ENCODE measurements at places on chromosomes 3 and 15.

DNA sequence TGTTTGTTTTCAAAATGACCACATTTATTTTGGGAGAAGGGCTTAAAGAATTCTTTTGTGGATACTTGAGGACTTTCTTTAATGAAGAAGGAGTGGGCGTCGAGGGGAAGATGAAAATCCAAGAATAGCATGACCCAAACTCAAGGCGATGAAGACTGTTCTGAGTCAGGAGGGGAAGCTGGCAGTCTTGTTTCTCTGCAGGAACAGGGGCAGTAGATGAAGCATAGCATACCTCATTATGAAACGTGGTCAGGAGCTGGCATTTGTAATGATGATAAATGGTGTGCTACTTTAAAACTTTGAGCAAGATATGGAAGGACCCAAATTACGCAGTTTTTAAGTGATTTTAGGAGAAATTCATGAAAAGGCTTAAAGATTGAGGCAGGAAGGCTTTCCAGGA, 549.0 kb downstream of the IGSF11 start:
- DNase-seq = no peak

DNA sequence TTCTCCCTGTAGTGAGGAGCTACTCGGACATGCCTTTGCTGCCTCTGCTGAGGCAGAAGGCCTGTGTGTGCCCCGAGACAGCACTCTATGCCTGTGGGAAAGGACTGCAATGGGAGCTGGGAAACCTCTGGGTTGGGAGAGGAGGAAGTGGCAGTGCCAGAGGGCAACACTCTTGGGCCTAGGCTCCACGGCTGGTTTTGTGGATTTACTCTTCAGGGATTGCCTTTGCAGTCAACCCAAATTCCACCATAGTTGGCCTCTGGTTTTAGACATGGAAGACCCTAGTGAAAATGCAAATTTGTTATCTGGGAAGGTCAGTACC, 46.8 kb downstream of the ITGA11 start:
- no peak for DNase-seq

GRCh38 chr15:38401106-38401505, 52.8 kb upstream of the FAM98B start:
- DNase-seq = no peak

GRCh38 chr3:155587581-155587980, 157.3 kb downstream of the PLCH1 start:
- DNase-seq = no peak

- DNase-seq = no peak
Observed at GRCh38 chr3:128618398-128618726, 32.3 kb downstream of the RPN1 start.

- DNase-seq = no peak
Observed at GRCh38 chr3:31754575-31755278, 222.0 kb downstream of the STT3B start.

DNA sequence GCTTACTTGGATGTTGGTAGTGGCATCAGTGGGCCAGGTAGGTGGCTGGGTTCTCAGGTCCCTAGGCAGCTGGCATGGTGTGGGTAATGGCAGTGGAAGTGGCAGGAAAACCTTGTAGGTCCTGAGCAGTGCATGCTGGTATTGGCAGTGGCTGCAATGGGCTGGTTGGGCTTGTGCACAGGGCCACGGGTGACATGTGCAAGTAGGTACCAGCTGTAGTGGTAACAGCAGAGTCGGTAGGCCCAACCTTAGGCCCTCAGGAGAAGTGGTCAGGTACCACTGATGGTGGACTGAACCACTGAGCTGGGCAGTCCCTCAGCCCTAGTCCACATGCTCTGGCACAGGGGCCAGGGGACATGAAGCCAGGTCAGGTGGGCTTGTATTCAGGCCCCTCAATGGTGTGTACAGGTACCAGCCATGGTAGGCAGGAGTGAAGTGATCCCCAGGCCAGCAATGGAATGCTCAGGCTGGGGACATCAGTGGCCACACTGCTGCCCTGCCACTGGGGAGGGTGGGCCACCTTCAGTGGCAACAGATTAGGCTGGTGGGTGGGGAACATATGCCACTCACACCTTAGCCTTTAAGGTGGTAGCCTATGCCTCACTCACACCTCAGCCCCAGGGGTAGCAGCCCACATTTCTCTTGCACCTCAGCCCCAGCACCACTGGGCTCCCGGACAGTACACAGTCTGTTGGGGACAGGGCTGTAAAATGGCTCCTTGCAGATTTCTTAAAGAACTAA, 118.1 kb downstream of the LRRK1 start:
- DNase-seq = no peak

- no peak for DNase-seq
Observed at GRCh38 chr3:139839014-139839413, 96.0 kb upstream of the CLSTN2 start.

GRCh38 chr15:87326269-87326668, 930.3 kb downstream of the NTRK3 start:
- no peak for DNase-seq

GRCh38 chr3:14200276-14200675, 21.7 kb downstream of the LSM3 start:
- no peak for DNase-seq

Data from AG04450 (cell line).